ENCODE measurements at places on chromosomes 3 and 15.

GRCh38 chr15:41804916-41805666, 22.8 kb upstream of the JMJD7 start:
- no peak for DNase-seq

DNA sequence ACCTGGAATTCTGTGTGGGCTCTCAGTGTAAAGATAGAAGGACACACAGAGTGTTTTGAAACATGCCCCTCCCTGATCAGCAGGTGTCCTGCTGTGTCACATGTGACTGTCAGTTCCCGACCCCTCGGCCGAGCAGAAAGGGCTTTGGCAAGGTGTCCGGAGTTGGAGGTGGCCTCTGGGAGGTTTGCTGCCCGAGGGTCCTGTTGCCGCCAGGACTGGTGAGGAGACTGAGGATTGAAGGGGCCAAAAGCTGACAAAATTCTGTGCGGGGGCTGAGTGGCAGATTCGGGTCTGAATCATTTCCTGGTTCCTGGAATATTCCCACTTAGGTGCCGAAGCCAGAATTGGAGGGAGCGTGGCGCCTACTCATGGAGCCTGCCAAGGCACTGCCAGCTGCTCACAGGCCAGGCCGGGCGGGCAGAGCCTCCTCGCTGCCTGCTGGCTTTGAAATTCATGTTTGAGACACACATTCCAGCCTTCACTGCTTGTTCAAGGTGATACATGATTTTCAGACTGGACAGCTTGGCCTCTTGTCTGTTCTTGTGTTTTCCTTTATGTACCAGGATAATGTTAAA, 83.8 kb downstream of the APBA2 start:
- DNase-seq: no peak

GRCh38 chr3:140736863-140737460, 59.1 kb downstream of the TRIM42 start:
- peak; percentile 71 for DNase-seq

GRCh38 chr3:50380405-50381085, 21.2 kb upstream of the TMEM115 start:
- DNase-seq: peak; percentile 48

- peak; percentile 6 for DNase-seq
Measured at GRCh38 chr3:126194713-126195305, 14.4 kb upstream of the ALDH1L1 start.

GRCh38 chr3:151415289-151415688, 30.7 kb upstream of the P2RY12 start:
- DNase-seq: no peak

DNA sequence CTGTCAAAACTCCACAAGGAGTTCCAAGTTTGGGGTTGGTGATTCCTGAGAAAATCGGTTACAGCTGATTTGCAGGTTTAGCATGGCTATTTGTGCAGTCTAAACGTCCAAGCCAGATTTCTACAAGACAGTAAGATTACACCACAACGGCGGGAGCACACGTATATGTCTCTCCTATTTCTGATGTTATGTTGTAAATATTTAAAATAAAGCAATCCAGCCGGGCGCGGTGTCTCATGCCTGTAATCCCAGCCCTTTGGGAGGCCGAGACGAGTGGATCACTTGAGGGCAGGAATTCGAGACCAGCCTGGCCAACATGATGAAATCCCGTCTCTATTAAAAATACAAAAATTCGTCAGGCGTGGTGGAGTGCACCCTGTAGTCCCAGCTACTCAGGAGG, 106.8 kb upstream of the IGF1R start:
- DNase-seq: no peak

- no peak for DNase-seq
Measured at GRCh38 chr3:110646496-110646895, 425.1 kb upstream of the NECTIN3 start.

GRCh38 chr15:88535100-88535499, 11.4 kb downstream of the DET1 start:
- no peak for DNase-seq

- DNase-seq: no peak
Measured at GRCh38 chr3:49512781-49513355, 41.4 kb upstream of the BSN start.

DNA sequence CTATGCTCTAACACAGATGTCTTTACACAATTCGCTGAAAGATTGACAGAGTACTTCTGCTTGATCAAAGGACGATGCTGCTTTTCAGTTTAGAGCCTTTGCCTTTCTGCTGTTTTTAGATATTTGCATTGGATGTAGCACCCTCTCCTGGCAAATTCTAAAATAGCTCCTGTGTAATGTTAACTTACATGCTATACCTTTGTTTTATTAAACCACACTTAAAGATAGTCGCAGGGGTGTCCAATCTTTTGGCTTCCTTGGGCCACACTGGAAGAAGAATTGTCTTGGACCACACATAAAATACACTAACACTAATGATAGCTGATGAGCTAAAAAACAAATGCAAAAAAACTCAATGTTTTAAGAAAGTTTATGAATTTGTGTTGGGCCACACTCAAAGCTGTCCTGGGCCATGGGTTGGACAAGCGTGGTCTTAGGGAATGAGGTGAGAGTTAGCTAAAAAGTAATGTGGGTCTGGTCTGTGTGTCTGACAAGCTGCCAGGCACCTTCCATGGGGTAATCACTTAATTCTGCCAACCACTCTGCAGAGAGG, 62.9 kb downstream of the ATG7 start:
- peak; percentile 53 for DNase-seq

Data from NCI-H2171 treated with DMSO at 0.1 percent for 48 hours (cell line).